ENCODE measurements at places on chromosomes 11 and 22. TPM values are rescaled to one million over a fixed set of nuclear protein-coding genes. Genes with fewer than 3 reads are reported as not detected.

Gene PGR
- total RNA-seq = 0.01 TPM

Gene FAM83F
- total RNA-seq = not detected

Gene DTX4
- total RNA-seq = 4.9 TPM

Gene PHLDB1
- total RNA-seq = 7.3 TPM

Gene TH
- 0.20 TPM for total RNA-seq

Gene GGTLC3
- not detected for total RNA-seq

Gene EFCAB6
- 0.41 TPM for total RNA-seq

Gene SCGB1A1
- not detected for total RNA-seq

Gene MS4A6E
- not detected for total RNA-seq

Gene AMOTL1
- total RNA-seq = 9.8 TPM

Gene PACSIN3
- 25.5 TPM for total RNA-seq

Gene SMPD1
- total RNA-seq = 9.3 TPM

Gene UCP2
- total RNA-seq = 82.4 TPM

Gene CABP4
- total RNA-seq = not detected

Gene ZBTB16
- 1.2 TPM for total RNA-seq

Gene PNPLA5
- total RNA-seq = not detected

Gene TYR
- not detected for total RNA-seq

Gene C22orf15
- total RNA-seq = not detected

Gene REXO2
- total RNA-seq = 108 TPM

Gene SULT4A1
- total RNA-seq = not detected

Gene OR52H1
- total RNA-seq = not detected

Gene MRGPRE
- 0.17 TPM for total RNA-seq

Gene P2RY6
- 6.2 TPM for total RNA-seq

Gene TSPAN18
- 3.2 TPM for total RNA-seq

Gene TSKU
- 145 TPM for total RNA-seq

Gene TUBA8
- total RNA-seq = 0.95 TPM

Gene MMP13
- total RNA-seq = 0.07 TPM

Gene DDI1
- total RNA-seq = not detected

Gene MRGPRX4
- total RNA-seq = not detected

Gene HMGXB4
- total RNA-seq = 8.6 TPM

Gene OR4D6
- total RNA-seq = not detected

Gene MORC2
- 13.9 TPM for total RNA-seq

Gene TPH1
- 0.05 TPM for total RNA-seq

All from A549 treated with Hydrocortisone at 1 μM for 4 hours (cell line).